ENCODE measurements at places on chromosomes 7 and 10.

DNA sequence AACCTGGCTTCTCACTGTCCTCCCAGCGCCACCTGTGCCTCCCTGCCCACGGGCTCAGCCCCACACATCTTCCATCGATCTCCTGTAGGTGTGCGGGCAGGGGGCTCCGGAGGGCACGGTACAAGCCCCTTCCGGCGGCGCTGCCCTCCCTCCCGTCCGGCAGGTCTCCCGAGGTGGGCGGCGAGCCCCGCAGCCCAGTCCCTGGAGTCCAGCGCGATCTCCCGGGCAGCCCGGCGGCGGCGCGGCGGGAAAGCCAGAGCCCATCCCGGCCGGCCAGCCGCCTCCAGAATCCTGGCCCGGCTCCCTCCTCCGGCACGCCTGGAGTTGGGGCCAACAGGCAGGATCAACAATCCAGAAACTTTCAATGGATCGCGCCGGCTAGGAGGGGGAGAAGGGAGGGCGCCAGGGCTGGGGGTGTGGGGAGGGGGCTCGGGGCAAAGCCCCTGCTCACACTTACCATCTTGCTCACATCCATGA lies 100.1 kb downstream of the HIP1 start:
- no peak for DNase-seq

DNA sequence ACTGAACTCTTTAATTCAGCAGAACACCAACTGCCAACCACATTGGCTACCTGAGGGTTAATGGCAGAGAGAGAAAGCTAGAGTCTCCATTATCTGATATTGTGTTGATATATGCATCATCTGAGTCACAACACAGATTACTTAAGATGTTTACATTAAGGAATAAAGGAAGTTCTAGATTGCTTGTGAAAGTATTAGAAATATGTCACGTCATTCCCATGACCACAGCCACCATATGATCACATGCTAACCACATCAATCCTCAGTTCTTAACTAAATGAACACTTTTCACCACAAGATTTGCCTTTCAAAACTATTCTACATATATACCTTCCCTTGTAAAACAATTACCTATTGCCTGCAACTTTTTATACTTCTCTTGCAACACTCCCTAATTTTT lies 337.9 kb downstream of the FGFR2 start:
- DNase-seq, result no peak

DNA sequence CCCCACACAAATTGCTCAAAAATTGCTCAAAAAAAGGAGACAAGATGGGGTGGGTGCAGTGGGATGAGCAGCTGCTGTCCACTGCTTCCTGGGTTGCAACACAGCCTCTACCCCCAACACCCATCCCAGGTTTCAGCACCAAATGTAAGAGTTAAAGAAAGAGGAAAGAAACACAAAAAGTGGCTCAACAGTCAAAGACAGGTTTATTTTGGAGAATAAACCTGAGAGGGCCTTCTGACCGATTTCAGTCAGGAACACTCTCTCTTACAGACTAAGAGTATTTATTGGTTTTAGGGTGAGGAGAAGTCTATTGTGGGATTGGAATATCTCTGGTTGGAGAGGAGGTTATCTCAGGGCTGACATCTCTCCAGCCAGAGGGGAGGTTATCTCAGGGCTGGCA lies 28.4 kb downstream of the OR13A1 start:
- no peak for DNase-seq

- DNase-seq, result no peak
These were observed 92.4 kb downstream of the PTPRN2 start for GRCh38 chr7:158495216-158495615.

DNA sequence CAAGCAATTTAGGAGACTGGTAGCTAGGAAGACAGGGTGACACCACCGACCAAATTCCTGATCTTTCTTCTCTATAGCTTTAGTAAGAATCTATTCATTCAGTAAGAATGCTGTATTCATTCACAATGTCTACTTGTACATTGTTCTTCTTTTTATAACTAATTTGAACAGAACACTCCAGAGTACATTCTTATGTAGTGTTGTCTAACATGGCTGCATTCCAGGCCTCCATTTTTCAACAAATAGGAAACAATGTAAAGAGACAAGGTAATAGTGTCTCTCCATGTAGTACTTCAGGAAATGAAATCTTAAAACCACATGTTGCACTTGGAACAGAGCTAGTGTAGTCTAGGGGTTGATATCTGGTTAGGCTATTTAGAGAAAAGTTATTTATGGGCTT lies 1.8 kb downstream of the VCL start:
- DNase-seq, result no peak

DNA sequence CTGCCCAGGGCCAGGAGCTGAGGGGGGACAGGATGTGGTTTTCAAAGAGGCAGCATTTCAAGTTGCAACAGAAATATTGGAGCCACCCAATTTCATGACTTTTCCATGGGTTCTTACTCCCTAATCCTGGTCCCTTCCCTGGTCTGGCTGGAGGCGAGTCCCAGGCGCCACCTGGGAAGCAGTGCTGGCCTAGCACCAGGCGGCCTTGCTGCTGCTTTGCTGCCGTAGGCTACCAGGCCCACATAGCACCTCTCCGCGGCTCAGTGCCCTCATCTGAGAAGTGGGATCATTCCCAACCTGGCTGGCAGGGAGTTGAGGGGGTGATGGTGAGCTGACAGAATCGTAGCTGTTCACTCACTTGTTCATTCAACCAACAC lies 33.7 kb downstream of the ZMIZ1 start:
- no peak for DNase-seq

DNA sequence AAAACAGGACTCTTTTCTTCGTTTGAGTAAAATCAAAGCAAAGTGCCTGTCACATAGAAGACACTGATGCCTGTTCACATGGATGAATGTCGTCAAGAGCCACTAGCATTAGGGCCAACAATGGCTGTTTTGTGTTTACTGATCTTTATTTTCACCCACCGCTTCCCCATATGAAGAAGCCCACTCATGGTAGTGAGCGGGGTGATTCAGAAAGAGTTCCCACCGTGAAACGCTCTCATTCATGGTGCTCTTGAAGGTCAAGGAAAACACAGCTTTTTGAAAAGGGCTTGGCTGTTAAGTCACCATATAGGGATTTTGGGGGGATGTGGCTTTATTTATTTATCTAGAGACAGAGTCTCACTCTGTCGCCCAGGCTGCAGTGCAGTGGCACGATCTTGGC lies 12.5 kb downstream of the PROSER2 start:
- no peak for DNase-seq

DNA sequence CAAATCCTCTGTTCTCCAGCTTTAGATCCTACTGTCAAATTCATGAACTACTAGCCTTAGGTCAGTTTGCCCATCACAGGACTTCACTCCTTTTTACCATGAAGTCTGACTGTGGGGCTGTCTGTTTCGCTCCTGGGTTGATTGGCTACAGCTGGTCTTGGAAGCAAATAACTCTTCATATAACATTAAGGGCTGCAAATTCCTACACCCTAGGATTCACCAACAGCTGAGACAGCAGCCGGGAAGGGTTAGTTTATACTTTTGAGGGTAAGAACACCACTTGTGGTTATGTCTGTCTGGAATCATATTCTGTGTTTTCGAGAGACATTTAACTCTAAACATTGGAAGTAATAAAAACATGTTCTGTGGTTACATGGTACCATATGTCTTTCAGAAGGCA lies 55.9 kb upstream of the KIAA1217 start:
- no peak for DNase-seq

DNA sequence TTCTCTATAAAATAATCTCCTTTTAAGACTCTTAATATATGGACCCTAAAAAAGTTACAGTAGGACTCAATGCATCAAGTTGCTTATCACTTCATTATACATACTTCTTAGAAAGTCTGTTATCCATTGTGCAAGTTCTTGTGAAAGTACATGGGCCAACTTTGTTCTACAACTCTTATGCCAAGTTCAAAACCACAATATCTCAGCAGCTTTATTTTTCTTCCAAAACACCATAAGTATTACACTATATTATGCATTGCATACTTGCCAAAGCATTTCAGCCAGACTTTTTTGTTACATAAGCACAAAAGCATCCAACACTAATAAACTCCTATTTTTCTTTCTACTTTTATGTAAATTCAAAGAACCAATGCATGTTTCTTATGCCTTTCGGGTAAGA lies 94.4 kb downstream of the AHR start:
- no peak for DNase-seq

GRCh38 chr7:42445691-42446090 lies 208.7 kb upstream of the GLI3 start:
- DNase-seq, result no peak

- no peak for DNase-seq
These were observed 42.9 kb downstream of the CHN2 start for GRCh38 chr7:29237489-29237888.

- no peak for DNase-seq
These were observed 169.9 kb downstream of the KCND2 start for GRCh38 chr7:120442838-120443237.
